ENCODE measurements at places on chromosomes 3 and 15.

DNA sequence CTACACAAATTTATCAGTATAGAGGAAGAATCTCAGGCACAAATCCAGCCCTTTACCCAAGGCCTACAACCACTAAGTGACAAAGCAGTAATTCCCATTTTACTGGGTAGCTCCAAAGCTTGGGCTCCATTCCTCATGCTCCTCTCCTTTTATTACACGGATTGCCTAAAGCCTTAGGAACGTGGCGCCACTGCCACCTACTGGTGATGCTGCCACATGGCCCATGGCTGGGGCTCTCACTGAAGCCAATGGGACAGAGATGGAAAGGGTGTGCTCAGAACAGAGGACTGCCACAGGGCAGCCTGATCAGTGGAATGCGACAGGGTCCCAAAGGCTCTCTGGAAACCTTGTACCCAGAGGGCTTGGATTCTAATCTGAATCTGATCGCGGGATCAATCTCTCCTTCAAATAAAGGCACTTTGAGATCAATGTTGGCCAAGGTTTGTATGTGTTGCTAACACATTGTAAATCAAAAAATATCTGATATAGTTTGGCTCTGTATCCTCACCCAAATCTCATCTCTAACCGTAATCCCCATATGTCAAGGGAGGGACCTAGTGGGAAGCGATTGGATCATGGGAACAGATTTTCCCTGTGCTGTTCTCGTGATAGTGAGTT is 33.5 kb upstream of the LYZL4 start:
- DNase-seq, result peak; percentile 72

DNA sequence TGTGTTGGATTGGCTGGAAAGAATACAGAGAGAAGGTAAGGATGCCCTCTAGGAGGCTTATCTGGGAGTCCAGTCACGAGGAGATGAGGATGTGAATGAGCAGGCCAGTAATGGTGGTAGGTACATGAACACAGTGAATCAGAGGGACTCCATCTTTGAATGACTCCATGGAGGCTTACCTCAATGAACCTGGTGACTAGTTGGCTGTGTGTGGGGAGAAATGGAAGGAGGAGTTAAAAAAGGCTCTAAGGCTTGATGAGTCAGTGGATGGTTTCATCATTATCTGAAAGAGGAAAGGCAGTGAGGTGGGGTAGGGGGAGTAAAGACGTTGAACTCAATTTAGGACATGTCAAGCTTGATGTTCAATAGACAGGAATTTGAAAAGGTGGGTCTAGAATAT is 61.1 kb downstream of the KCNAB1 start:
- peak; percentile 6 for DNase-seq

DNA sequence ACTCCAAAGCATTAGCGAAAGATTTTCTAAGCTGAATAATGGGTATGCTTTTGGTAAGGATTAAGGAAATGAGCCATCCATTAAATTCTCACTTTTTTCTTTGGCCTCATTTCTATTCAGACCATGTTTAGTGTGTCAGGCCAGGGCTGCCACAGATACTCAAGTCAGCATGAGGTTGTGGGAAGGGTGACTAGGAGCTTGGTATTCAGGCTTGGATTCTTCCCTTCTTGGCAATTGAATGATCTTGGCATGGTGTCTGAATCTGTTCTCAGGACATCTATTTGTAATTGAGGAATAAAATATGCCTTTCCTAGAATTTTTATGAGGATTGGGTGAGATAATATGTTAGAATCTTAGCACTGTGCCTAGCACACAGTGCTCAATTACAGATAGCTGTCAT is 11.2 kb downstream of the CCNB2 start:
- DNase-seq, result no peak

- no peak for DNase-seq
These were observed 64.0 kb upstream of the RASGRF1 start for GRCh38 chr15:79154483-79155135.

DNA sequence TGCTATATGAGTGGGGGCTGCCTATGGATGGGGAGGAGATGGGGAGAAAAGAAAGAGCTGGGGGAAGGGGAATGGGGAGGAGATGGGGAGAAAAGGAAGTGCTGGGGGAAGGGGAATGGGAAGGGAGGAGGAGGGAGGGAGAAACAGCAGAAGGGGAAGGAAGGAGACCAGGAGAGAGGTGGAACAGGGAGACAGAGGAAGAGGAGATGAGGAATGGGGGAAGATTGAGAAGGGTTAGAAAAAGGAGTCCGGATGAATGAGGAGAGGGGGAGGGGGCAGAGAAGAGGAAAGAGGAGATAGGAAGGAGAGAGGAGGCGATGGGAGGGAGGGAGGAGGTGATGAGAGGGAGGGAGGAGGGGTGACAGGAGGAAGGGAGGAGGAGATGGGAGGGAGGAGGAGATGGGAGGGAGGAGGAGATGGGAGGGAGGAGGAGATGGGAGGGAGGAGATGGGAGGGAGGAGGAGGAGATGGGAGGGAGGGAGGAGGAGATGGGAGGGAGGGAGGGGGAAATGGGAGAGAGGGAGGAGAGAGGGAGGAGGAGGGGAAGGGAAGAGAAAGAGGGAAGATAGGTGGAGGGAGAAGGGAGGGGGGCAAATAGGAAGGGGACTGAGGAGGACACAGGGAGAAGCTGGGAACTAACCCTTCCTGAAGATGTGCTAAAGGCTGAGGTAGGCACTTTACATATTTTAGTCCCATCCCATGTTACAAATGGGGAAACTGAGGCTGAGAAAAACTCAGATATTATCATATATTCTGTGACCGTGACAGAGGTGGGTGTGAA is 6.6 kb upstream of the BCL2L10 start:
- DNase-seq, result no peak

GRCh38 chr15:58081891-58082290 is 16.4 kb upstream of the ALDH1A2 start:
- DNase-seq, result no peak

DNA sequence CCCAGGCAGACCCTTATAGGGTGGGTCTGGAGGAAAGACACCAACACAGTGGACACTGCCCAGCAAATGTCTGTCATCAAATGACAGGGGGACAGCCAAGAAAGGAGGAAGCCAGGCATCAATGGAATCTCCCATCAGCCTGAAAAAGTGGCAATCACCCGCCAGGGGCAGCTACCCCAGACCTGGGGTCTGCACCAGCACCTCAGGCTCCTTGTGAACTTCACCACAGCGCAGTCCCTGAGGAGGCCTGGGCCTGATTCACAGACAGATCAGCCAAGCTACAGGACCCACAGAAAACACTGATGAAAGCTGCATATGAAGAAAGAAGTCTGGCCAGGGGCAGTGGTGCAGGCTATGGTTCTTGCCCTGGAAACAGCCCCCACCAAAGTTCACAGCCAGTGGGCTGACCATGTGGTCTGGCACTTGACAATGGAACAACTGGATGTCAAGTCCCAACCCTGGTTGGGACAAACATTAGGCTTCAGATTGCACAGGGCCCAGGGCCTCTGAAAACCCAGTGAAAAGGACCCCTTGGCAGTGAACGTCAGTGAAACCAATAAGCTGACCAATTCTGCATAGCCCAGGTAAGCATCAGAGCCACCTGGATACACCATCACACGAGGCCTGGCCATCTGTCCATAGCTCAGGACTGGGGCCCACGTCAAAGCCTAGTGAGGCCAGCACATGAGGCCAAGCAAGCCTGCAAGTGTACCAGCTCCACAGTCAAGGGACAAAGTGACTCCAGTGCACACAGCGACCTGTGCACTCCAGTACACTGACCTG is 29.1 kb downstream of the ALS2CL start:
- DNase-seq, result no peak
